ENCODE measurements at places on chromosomes 16 and 17.

GRCh38 chr16:51490866-51491265, 339.8 kb upstream of the SALL1 start:
- DNase-seq, result no peak

DNA sequence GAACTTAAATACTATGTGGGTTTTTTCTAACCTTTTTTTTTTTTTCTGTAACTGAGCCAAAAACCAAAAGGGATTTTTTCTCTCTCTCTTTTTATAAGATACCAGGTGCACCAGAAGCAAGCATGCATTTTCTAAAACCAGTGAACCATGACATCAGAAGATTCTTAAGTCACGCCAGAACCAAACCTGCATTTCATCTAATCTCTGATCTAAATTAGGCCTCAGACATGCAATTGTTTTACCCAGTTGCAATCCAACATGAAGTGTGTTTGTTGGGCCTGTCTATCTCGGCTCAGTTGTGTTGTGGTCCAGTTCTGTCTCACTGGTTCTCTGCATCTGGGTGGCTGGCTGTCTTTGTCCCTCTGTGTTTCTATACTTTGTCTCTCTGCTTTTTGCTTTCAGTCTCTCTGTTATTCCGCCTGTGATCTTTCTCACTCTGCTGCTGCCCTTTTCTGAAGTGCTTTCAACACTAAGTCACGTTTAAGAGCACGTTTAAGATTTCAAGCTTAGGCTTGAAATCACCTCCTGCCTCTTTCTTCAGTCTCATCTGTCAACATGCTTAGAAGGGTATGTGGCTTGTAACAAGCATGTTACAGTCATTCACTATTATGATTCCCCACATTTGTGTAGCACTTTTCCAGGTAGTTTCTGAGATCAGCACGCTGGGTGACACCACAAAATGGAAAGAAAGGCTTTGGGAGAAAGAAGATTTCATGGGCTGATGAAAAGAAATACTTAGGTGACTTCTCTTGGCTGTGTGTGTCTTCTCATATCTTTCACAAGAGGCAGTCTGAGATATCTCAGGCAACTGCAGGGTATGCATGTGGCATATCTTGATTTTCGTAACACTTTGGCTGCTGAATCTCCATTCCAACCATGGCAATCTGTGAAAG, 488.9 kb downstream of the SHISA9 start:
- no peak for DNase-seq

GRCh38 chr17:34413443-34414119, 50.5 kb upstream of the CCL1 start:
- no peak for DNase-seq

GRCh38 chr16:14240964-14241363, 169.8 kb downstream of the MRTFB start:
- no peak for DNase-seq

GRCh38 chr16:468068-468821, 42.8 kb downstream of the RAB11FIP3 start:
- DNase-seq, result no peak

DNA sequence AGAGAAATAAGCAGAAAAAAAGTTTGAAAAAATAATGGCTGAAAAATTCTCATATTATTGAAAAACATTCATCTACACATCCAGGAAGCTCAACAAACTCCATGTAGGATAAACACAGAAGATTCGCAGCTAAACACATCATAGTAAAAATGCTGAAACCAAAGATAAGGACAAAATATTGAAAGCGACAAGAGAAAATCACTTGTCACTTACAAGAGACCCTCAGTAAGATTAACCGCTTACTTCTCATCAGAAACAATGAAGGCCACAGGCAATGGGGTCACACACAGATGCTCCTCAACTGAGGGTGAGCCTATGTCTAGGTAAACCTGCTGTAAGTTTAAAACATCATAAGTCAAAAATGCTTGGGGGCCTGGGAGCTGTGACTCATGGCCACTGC, 38.1 kb upstream of the METRNL start:
- no peak for DNase-seq

- no peak for DNase-seq
These were observed 42.1 kb upstream of the GPRC5B start for GRCh38 chr16:19926449-19927390.

DNA sequence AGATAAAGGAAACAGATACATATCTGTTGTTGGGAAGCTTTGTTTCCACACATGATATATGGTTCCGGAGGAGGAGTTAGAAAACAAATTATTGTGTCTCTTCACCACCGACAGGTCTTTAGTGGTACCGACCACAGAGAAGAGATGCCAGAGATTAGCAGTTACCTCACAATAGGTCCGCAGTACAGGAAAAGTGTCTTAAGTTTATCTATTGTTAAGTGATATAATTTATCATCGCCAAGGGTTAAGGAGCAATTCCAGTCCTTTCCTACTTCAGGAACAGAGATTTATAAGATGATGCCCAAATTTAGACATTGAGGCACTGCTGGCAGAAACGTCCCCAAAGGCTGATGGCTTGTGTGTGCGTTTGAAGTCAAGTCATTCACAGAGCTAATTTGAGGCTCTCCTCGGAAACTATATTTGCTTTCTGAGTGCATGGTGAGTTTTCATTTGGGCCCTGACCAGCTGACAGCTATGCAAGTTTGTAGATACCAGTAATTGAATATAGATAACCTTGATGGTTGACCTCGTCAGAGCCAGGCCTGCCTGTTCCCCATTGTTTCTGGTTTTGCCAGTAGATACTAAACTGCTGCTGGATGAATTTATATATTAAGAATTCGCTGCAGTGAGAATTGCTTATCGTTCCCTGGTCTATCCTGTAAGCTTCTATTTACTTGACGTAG, 196.4 kb upstream of the IRX3 start:
- DNase-seq, result no peak

GRCh38 chr16:27310576-27311447, 3.0 kb upstream of the IL4R start:
- DNase-seq, result no peak

- no peak for DNase-seq
These were observed 37.0 kb downstream of the STXBP4 start for GRCh38 chr17:55005520-55005919.

DNA sequence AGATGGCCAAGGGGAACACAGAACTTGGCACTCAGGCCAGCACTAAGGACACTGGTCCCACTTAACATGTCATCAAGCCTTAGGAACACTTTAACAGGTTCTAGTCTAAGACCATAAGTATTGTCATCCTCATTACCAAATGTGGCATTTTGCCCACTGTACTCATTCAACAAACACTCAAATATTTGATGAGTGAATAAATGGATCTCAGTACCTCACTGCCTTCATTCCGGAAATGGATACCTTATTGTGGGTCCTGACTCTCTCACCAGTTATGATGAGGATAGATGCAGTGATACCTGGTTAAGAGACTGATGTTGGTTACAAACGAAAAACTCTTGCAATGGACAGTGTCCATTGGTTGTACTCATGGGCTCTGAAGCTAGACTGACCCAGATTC, 455.2 kb upstream of the DYNLRB2 start:
- no peak for DNase-seq

Data from activated CD8-positive, alpha-beta memory T cell treated with anti-CD3 and anti-CD28 coated beads for 1 hour (primary cell).